ENCODE measurements at places on chromosomes 7 and 10.

GRCh38 chr10:27724287-27724686 is 21.3 kb downstream of the MKX start:
- peak; percentile 33 for DNase-seq

- DNase-seq, result no peak
Measured at GRCh38 chr10:34022195-34022594, 687.7 kb upstream of the NRP1 start.

- DNase-seq, result no peak
Measured at GRCh38 chr7:139738101-139738489, 39.7 kb downstream of the HIPK2 start.

GRCh38 chr10:52442576-52442975 is 128.5 kb downstream of the DKK1 start:
- no peak for DNase-seq

- DNase-seq, result no peak
Measured at GRCh38 chr10:131187926-131188325, 123.6 kb downstream of the TCERG1L start.

DNA sequence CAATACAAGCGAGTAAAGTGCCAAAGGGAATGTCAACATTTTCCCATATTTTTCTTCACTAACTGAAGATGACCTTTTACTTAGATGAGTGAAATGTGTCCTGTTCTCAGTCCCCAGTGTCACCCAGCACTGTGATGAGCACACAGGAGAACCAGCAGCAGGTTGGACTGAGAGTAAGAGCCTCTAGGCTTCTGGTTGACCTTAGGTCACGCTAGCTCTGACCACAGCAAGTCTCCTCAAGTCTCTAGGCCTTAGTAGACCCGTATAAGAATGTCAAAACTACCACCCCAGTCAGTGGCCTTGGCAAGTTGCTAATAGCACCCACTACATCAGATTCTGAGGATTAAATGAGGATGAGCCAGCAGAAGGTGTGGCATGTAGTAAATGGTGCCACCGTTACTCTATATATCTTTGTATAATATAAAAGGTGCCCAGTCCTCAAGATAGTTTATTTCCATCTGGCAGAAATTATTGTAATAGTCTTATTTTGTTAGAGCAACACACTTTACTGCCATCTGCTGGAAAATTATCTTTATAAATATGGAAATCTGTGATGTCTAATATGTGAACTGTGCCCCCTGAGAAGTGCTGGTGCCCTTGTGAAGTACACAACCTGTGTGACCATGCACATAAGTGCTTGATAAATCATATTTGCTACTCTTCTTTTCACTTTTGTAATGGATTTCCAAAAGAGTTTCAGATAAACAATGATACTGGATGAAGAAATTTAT is 75.7 kb downstream of the SPAG6 start:
- no peak for DNase-seq

DNA sequence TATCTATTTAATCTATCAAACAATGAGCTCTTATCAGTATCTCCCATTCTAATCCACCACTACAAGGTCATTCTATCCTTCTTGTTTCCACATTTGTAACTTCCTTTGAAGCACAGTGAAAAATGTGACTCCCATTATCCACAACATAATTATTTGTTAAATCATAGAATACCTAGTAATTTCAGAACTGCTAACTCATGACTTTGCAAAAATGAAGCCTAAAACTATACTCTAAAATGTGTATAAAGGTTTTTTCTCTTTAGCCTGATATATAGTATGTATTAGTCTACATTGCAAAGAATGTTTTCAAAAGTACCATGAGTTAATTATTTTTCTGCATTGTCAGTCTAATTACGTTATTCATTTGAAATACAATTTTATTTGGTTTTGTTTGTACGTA is 12.0 kb upstream of the MRPS16 start:
- DNase-seq, result no peak

All from iPS-NIHi11 (cell line).